ENCODE measurements at places on chromosomes 7 and 10.

- DNase-seq: no peak
Observed at GRCh38 chr7:121513105-121513504, 117.0 kb upstream of the FAM3C start.

DNA sequence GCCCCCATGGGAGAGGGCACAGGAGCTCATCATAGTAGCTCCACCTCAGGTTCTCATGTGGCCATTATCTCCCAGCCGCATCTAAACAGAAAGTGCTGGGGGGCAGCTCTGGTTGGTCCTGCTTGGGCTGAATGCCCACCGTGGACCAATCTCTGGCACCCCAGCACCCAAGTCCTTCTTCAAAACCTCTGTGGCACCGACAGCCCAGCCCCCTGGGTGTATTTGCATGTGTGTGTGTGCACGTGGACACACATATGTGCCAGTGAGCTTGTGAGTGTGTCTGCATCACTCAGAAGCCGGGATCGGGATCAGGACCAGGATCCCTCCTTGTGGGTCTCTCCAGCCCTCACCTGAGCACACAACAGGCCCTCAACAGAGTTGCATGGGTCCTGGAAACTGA lies 68.2 kb downstream of the ALOX5 start:
- no peak for DNase-seq

- peak; percentile 79 for DNase-seq
Observed at GRCh38 chr10:80132299-80133139, at the start of gene PLAC9. PLAC9 (plus strand) TSS chr10:80132730; CDS start chr10:80132763, 33 bp downstream.

- no peak for DNase-seq
Observed at GRCh38 chr7:16416289-16417282, 4.8 kb downstream of the CRPPA start.

GRCh38 chr10:47457826-47458225 lies 26.1 kb downstream of the ANXA8 start:
- no peak for DNase-seq

- DNase-seq: no peak
Observed at GRCh38 chr7:3589752-3590151, 288.7 kb downstream of the SDK1 start.

DNA sequence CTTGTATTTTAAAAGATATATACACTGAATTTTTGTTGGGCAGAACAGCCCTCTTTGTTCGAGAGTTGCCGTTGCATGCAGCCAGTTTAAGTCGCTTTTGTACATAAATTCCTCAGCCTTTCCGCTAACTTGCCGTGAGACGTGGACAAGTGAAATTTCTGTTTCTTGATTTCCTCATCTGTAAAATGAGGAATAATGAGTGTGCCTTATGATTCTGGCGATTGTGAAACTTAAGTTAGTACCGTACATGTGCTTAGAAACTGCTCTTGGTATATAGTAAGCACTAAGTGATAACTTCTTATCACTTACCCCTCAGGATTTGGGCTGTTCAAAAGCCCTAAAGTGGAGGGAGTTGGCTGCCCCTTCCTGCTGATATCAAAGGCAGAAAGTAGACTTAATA lies 1.4 kb downstream of the CCNJ start:
- no peak for DNase-seq

DNA sequence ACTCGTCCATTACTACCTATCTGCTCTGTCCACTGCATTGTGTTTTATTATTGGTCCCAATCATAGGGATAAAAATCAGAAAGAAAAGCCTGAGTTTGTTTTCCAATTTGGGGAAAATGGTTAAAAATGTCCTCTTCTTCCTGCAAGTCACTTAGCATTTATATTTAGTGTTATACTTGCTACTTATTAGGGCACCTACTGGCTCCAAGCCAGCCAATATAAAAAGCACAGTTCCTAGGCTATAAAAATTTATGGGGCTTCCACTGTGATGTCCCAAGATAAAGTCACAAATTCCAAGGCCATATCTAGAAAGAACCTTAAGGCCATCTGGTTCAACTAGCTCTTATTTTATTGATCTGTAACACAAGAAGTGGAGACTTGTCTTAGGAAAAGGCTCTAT lies 3.2 kb downstream of the SLC35B4 start:
- no peak for DNase-seq

DNA sequence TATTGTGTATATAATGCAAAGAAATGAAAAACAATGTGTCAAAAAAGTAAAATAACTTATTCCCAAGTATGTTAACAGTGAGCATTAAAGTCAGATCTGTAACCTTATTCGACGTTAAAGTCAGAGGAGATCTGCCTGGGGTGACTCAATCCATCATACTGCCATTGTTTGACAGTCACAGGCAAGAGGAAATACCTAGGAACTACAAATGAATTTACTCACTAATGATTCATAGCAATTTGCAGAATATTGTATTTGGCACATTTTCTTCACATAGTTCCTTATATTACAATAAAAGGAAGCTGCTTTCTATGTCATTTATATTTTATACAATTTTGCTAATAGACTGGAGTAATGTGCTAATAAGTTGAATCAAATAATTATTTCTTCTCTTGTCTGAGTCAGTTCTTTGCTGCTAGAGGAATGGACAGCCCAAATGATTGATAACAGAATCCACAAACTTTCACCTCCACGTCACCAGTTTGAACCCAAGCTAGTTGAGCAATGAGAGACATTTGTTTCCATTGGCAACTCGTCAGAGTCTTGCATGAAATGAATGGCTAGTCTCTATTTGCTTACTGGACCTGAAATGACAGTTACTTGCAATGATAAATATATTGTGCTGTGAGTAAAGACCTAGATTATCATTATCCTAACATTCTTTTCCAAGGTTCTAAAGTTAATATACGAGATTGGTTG lies 48.5 kb upstream of the TMEM106B start:
- no peak for DNase-seq

- DNase-seq: no peak
Observed at GRCh38 chr7:36387435-36388231, 2.0 kb upstream of the ANLN start.

DNA sequence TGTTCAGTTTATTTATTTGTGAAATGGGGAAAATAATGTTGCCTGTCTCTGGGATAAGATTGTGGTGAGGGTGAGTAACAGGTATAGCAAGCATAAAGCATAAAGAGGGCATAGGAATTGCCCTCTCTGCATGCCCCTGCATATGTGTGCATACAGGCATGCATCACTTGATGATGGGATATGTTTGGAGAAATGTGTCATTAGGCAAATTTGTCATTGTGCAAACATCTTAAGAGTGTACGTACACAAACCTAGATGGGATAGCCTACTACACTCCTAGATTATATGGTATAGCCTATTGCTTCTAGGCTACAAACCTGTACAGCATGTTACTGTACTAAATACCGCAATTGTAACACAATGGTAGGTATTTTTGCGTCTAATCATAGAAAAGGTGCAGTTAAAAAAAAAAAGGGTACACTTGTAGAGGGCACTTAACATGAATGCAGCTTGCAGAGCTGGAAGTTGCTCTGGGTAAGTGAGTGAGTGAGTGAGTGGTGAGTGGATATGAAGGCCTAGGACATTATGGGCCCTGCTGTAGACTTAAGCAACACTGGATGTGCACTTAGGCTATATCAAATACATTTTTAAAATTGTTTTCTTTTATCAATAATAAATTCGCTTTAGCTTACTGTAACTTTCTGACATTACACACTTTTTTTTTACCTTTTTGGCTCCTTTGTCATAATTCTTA lies 386.5 kb upstream of the ANKRD30A start:
- DNase-seq: no peak

GRCh38 chr7:124251636-124252035 lies 218.8 kb upstream of the TMEM229A start:
- no peak for DNase-seq

DNA sequence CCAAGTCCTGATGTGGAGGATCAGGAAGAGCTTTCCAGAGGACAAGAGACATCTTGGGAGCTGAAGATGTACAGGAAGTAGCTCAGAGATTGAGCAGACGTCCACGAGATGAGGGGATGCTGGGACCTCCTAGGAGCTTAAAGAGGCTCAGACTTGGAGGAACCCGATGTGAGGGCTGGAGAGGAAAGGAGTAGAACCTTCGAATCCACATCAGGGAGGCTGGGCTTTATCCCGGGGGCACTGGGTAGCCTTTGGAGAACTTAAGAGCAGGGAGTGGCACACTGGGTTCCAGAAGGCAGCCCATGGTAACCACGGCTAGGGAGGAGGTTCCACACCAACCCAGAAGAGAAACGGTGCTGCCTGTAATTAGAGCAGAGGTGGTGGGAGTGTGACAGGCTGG lies 10.8 kb downstream of the PRKCQ start:
- no peak for DNase-seq

GRCh38 chr10:99412099-99412498 lies 18.3 kb downstream of the GOT1 start:
- DNase-seq: no peak

DNA sequence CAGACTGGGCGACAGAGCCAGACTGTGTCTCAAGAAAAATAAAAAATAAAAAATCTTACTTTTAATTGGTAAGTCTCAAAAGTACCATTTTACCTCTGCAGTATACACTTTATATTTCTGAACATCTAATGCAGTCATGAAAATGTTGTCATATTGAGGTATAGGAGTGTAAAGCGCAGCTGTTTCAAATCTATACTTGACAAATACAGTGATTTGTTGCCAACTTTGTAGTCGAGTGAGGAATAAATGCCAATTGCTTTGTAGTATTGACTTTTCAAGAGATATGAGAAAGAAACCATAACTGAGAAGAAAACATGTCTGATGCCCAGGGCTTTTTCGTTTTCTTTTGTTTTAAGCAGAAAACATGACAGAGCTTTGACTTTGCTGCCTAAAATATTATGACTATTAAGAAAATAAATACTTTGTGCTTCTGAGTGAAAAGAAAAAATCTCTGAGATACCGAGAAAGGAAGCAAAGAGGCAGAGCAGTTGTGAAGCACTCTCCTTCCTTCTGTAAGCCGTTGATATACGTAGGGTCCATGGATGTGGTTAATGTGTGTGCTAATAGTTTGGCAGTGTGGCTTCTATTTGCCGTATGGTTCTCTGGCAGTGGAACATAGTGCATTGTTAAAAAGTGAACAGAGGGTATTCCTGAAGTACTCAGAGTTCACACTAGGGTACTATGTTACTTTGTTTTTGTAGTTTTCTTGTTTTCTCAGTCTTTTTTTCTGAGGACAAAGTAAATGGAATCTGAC lies 38.2 kb downstream of the AVL9 start:
- no peak for DNase-seq

DNA sequence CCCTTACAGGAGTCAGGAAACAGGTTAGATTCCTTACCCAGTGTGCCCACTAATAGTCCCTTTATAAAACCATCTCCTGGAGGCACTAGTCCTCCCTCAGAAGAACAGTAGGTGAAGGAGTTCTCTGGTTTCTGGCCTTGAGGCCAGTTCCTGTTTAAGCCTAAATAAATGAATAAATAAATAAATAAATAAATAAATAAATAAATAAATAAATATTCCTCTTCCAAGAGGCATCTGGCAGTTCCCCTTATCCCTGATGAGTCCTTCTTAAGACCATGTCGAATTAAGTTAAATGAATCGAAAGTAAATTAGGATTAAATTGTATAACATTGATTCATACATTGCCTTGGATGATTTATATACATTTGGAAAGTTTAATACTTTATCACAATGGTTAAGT lies 223.3 kb downstream of the PCDH15 start:
- no peak for DNase-seq

GRCh38 chr10:63391812-63392211 lies 74.0 kb downstream of the JMJD1C start:
- DNase-seq: no peak

- DNase-seq: no peak
Observed at GRCh38 chr10:24448351-24448999, 239.5 kb downstream of the KIAA1217 start.

DNA sequence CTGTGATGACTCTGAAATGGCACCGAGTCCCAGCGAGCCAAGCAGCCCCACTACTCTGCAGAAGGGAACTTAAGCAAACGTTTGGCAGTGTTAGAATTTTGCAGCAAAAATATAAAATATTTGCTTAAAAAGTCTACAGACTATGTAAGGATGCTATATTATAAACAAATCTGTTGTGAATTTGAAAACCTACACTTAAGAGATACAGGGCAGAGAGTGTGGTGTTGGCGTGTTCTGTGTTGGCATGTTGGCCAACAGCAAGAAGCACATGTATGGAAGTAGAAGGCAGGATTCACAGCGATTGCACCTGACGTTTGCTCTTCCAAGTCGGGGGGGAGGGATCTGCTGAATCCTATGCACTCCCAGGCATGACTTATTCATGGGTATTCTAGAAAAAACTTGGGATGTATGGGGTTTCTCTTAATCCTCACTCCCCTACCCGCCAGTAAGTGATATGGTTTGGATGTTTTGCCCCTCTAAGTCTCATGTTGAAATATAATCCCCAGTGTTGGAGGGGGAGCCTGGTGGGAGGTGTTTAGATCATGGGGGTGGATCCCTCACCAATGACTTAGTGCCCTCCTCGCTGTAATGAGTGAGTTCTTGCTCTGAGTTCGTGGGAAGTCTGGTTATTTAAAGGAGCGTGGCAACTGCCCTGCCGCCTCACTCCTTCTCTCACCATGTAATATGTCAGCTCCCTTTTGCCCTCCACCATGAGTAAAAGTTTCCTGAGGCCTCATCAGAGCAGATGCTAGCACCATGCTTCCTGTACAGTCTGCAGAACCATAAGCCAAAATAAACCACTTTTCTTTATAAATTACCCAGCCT lies 62.1 kb downstream of the PKD1L1 start:
- no peak for DNase-seq

DNA sequence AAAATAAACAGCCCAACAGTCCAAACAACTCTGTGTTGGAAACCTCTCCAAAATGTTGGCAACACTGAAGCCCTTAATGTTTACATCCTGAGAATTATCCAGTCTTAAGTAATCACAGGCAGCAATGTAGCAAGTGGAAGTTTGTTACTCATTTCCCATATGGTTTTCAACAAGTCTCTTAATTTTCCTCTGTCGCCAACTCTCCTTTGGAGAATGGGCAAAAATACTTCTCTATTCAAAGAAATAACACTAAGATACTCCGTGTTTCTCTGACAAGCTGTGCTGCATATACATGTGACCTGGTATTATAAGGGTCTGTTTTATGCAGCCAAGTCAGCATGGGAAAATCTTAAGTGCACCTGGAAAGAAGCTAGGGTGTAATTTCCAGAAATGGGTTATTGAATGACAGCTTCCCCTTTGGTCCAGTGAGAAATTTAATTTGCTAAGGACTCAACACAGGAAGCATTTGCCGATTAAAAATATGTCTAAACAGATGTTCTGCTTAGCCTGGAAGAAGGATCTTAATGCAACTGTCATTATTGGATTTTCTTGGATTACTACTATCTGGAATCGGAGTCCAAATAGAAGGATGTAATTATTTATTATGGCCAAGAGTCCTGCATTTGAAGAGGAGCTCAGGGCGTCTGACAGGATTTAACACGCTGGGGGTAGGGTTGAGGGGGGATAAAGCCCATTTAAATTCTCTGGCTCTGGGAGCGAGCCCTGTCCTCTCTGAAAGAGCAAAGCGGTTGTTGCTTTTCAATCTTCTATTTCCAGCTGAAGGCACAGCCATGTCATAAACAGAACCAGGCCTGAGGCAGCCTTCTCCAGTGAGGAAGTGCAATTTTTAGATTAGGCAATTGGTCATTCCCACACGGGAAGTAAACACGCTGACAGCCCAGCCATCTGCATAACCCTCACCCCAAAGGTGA lies 73.1 kb downstream of the TLL2 start:
- DNase-seq: no peak

GRCh38 chr10:105358911-105359310 lies 717.8 kb downstream of the SORCS3 start:
- no peak for DNase-seq

- DNase-seq: no peak
Observed at GRCh38 chr10:59064080-59064692, 112.3 kb upstream of the PHYHIPL start.

GRCh38 chr10:75653761-75654160 lies 222.3 kb downstream of the LRMDA start:
- DNase-seq: no peak

- DNase-seq: no peak
Observed at GRCh38 chr7:131249003-131249402, 78.7 kb upstream of the MKLN1 start.
